Upper lobe of left lung (tissue), 6 donors: ENCODE measurements at places on chromosomes 7 and 10.

DNA sequence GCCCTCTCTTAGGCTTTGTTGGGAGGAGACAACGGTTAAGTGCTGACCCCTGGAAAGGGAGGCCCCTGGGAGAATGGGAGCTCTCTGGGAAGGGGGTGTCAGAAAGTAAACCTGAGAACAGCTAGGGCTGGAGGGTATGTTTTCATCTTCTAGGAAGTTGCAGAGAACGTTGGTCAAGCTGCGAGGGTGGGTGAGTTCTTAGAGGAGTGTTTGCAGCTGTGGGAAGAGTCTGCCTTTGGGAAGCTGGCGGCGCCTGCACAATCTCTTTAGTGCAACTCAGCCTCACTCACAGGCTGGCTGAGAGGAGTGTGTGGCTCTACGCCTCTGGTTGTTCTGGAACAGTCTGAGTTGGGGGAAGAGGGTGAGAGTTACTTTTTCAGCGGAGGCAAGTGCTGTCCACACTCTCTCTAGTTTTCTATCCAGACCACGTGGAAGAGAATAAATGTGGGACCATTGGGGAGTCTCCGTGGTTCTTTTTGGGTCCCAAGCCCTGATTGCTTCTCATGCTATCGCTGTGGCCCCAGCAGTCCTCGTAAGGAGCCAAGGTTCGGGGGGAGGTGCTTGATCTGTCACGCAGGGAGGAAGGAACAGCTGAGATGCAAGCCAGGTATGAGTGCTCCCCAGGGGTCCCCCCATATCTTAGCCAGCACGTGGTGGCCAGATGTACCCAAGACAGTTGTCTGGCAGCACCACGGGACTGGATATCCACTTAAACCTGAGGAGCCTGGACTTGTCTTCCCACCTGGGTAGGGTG is 237.2 kb downstream of the BUB3 start:
- DNase-seq, result no peak

DNA sequence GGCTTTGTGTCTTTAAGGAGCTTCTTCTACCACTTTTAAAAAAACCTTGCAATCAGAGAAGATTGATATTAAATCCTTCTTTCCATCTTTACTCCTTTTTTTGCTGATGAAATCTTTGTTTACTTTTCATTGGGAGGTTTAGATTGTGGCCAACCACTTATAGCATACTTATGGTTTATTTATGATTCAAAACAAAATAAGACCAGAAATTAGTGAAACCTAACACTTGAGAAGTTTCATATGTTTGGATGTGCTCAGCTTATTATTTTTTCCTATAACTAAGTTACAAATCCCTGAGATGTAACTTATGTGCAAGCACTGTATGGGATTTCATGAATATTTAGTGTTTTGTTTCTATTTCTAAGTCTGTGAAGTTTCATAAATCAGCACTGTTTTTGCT is 13.5 kb upstream of the PRPS1L1 start:
- DNase-seq, result no peak

GRCh38 chr10:60209874-60210570 is 179.7 kb downstream of the ANK3 start:
- DNase-seq, result no peak

GRCh38 chr7:27651702-27652101 is 11.0 kb downstream of the HIBADH start:
- no peak for DNase-seq

- no peak for DNase-seq
These were observed 929 bp downstream of the GBF1 start for GRCh38 chr10:102246261-102246660.

DNA sequence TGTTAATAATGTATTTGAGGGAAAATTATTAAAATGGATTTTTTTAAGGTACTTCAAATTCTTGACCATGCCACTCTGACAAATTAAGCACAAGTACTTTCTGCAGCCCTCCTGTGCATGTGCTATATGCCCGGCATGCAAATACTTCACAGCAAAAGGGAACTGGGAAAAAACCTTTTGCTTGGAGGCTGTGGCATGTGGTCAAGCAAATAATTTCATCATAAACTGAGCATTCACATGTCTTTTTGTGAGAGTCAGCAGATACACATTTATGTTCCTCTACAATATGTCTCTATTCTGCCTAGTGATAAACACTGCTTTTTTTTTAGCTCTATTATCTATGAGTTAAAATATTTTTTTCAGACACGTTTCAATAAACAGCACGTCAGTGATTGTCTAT is 53.7 kb upstream of the SEMA3A start:
- no peak for DNase-seq

DNA sequence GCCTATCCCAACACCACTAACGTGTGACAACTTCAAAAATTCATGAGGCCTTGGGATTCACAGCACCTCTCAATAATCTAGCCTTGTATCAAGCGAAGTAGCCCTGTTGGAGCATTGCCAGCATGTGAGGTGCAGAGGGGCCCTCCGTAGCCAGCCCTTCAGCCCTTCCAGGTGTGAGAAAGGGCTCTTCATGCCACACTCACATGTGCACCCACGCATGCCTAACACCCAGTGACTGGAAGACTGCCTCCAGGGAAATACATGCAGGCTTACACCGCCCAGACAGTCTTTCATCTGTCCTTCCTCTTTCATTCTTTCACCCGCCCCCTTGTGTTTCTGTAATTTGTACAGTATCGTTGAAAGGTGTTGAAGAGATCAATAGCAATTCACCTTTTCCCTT is 26.1 kb downstream of the LRRC4 start:
- DNase-seq, result no peak

DNA sequence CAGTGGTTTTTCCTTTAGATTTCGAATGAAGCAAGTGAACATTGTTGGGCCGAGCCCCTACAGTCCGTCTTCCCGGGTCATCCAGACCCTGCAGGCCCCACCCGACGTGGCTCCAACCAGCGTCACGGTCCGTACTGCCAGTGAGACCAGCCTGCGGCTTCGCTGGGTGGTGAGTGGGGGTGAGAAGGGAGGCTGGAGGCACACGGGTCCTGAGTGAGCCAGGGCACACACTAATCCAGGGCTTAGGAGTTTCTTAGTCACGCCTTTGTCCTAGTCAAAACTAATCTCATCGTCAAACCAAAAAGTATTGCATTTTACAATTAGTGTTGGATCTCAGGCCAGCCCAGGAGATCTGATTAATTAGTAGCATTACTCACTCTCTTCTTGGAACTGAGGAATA is 568.8 kb upstream of the FOXK1 start:
- DNase-seq, result peak; percentile 8

GRCh38 chr7:1422512-1423263 is 36.6 kb downstream of the MICALL2 start:
- DNase-seq, result peak; percentile 69

- no peak for DNase-seq
These were observed 328.4 kb upstream of the GNAI1 start for GRCh38 chr7:79806161-79806734.

- no peak for DNase-seq
These were observed 386.0 kb downstream of the KIF20B start for GRCh38 chr10:90087197-90088023.

DNA sequence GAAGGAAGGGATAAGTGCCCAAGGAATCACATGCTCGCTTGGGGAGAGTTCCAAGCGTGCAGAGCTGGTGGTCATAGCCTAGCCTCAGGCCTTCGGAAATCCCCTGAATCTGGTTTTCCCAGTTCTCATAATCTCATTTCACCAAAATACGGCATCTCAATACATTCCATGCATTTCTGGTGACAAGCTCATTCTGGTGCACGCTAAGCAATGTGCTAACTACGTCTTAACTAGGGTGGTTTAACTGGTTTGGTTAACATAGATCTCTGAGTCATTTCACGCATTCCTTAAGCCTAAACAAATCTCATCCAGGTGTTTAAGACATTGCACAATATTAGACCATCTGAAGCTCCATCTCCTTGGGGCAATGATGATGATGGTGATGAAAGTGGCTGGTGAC is 72.9 kb upstream of the STEAP1B start:
- DNase-seq, result no peak

- no peak for DNase-seq
These were observed 16.9 kb downstream of the GCK start for GRCh38 chr7:44172352-44172751.

GRCh38 chr10:78775891-78776290 is 292.9 kb upstream of the ZMIZ1 start:
- DNase-seq, result no peak

DNA sequence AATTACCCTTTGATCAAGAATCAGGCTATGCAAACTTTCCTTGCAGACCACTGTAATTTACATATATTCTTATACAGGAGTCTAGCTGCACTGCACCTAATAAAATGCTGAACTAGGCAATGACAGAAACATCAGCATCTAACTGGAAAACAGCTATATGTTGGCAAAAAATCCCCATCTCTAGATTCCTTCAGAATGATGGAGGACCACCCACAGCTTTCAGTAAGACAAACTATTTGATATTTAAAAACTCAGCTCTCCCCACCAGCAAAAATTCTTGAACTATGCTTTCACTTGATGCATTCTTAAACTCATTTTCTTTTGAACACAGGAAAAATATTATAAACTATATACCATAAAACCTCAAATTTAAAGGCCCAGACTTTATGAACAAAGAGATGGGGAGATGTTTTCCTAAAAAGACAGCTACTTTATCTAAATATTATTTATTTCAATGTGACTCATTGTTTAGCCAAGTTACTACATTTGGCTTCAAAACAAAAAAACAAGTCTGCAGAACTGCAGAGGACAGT is 77.4 kb downstream of the SEMA3C start:
- no peak for DNase-seq

DNA sequence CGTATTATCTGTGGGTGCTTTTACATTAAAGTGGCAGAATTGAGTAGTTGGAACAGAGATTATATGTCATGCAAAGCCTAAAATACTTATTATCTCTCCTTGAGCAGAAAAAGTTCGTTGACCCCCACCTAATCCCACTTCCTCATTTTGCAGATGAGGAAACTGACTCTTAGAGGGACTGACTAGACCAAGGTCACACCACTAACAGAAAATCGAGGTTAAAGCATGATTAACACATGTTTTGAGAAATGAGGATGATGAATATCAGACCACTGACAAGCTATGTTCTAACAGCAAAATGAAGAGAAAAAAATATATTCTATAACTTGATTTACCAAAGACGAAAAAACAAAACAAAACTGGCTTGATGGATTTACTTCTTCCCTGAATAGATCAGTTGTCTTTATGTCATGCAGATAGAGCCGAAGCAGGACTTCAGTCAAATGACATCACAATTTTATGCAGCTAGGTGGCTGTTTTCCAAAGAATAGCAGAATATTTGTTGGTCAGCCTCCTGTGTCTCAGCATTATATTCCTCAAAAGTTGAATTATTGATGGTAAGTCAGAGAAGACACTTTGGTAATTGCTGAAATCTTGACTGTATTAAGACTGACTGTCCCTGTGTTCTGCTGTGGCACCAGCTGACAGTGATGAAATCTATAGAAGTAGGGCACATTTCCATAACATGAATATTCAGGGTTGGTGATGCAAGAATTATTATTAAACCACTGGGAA is 24.2 kb upstream of the SMIM30 start:
- no peak for DNase-seq

GRCh38 chr7:50595491-50596102 is 30.4 kb upstream of the DDC start:
- DNase-seq, result no peak

DNA sequence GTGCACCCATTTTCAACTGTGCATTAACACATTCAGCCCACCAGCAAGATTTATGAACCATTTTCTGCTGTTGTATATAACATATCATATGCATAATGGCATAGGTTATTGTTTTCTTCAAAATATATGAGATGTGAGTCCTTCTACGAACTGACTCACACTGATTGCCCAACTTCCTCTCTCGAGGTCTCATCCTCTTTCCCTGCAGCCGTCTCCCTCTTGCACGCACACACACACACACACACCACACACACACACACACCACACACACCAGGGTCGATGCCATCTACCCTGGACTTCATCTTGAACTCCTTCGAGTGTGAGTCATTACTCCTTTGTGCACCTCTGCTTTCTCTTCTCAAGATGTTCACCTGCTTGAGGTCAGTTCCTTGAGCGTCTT is 36.7 kb downstream of the EGFR start:
- DNase-seq, result no peak

DNA sequence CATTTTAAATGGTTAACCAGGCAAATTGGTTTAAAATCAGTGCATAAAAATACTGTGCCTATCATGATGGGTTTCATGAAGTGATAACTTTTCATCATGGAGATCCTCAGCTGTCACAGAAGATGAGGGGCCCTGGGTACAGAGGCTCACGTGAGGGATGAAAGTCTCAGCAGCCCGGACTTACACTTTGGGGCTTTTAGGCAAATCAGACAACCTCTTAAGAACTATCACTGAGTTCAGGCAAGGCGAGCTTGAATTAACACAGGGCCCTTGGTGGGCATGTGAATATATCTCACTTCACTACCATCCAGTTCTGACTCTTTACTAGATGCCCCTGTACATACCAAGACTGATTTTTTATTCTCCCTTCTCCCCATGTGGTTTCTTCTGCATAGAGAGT is 19.6 kb downstream of the IKZF1 start:
- DNase-seq, result no peak

GRCh38 chr7:127239814-127240213 is 12.9 kb downstream of the GRM8 start:
- no peak for DNase-seq

DNA sequence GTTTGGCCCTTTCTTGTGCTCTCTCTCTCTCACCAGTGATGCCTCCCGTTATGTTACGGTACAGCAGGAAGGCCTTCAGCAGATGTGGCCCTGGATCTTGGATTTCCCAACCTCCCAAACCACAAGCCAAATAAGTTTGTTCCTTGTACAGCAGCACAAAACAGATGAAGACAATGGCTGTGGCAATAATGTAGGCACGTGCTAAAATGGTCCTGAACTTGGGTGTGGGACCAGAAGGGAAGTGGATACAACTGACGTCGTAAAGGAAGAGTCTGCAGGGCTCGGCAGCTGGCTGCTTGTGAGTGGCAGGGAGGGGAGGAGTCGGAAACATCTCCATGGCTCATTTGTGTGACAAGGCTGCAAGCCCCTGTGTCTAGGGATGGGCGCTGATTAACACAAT is 26.8 kb downstream of the PROSER2 start:
- DNase-seq, result peak; percentile 51

GRCh38 chr10:104683567-104683966 is 42.5 kb downstream of the SORCS3 start:
- DNase-seq, result no peak

DNA sequence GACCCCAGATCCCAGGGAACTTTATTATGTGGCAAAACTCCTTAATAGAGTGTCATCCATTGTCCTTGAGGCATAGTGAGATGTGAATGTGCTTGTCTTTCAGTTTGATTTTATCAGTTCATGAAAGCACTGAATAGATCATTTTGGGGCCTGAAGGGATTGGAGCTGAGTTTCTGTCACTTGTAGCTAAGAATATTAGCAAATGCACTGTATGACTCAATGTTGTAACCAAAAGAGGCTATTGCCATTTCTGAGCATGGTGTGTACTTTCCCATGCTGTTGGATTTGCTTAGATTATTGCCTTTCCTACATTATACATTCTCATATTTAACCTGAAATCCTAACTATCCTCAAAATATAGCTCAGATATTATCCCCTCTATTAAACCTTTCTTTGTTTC is 130.4 kb downstream of the PRKG1 start:
- no peak for DNase-seq
